ENCODE measurements at places on chromosomes 11 and 22. TPM values are rescaled to one million over a fixed set of nuclear protein-coding genes. Genes with fewer than 3 reads are reported as not detected.

The FIBIN gene
- not detected for total RNA-seq

The NPAS4 gene
- 1.6 TPM for total RNA-seq

The APOA4 gene
- not detected for total RNA-seq

The SORL1 gene
- 64.4 TPM for total RNA-seq

The C11orf87 gene
- 0.11 TPM for total RNA-seq

The TRIM22 gene
- total RNA-seq = 79.9 TPM

The PLCB3 gene
- 79.3 TPM for total RNA-seq

The LINC01488 gene
- not detected for total RNA-seq

The CRYBB3 gene
- 0.39 TPM for total RNA-seq

The RTN4R gene
- 19.0 TPM for total RNA-seq

The HDHD5 gene
- 71.3 TPM for total RNA-seq

The PKDREJ gene
- 0.09 TPM for total RNA-seq

The APOBEC3G gene
- 1.6 TPM for total RNA-seq

The ESAM gene
- total RNA-seq = 0.92 TPM

The RBFOX2 gene
- total RNA-seq = 84.7 TPM

The VPS51 gene
- 94.7 TPM for total RNA-seq

The CTSF gene
- total RNA-seq = 0.98 TPM

The ARRB1 gene
- total RNA-seq = 22.1 TPM

The OPCML gene
- total RNA-seq = 0.46 TPM

The FAM180B gene
- 0.31 TPM for total RNA-seq

The STARD10 gene
- total RNA-seq = 24.7 TPM

The BBOX1 gene
- not detected for total RNA-seq

The NLRP14 gene
- not detected for total RNA-seq

The OR10G4 gene
- not detected for total RNA-seq

The HTR3B gene
- not detected for total RNA-seq

The HTR3A gene
- 4.1 TPM for total RNA-seq

The SMC1B gene
- not detected for total RNA-seq

The GNB1L gene
- total RNA-seq = 22.9 TPM

The PYGM gene
- 3.6 TPM for total RNA-seq
